ENCODE measurements at places on chromosomes 1 and 21.

GRCh38 chr1:200925831-200926230 lies 31.1 kb downstream of the INAVA start:
- no peak for DNase-seq

GRCh38 chr1:198934426-198934825 lies 295.6 kb downstream of the PTPRC start:
- DNase-seq = no peak

- DNase-seq = peak; percentile 50
These were observed 19.1 kb downstream of the OPTC start for GRCh38 chr1:203512848-203513584.

DNA sequence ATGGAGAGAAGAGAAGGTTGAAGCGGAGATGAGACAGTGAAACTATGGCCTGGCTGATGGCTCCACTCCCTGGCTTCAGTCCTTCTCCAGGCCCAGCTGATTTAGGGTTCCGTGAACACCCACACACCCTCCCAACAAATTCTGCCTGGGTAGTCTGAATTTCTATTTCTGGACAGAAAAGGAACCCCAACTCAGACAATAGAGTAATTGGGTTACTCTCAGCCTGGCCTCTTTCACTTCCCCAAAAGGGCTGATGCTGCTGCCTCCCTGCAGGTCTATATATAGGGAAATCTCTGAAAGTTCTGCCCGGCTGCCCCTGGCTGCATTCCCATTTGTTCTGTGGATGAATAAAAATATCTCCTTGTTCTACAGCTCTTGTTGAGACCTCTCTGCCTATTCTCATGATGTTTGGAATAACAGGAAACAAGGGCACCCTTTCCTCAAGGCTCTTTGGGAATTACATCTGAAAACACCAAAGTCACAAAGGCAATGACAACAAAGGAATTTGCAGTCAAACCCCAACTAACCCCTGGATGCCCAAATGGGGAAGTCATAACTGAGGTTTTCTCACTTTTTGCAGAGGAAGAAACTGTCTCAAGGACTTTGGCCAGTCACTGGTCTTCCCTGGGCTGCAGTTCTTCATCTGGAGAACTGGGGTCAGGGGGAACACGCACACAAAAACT lies 11.4 kb upstream of the ZSCAN20 start:
- peak; percentile 47 for DNase-seq

DNA sequence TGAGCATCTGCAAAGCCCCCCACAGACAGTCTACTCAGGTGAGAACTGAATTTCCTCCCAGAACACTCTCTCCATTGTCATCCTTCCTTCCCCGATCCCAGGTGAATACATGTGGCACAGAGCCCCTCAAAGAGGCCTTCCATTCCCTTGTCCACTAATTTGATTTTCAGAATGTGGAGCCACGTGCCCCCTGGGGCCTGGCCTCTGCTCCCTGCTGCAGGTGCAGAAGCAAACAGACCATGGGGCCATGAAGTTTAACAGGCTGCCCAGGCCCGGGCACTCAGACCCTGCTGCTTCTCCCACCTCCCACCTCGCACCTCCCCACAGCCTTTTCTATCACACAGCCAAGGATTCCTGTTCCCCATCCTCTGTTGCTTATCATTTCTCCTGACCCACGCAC lies 243.8 kb upstream of the RAB4A start:
- no peak for DNase-seq

DNA sequence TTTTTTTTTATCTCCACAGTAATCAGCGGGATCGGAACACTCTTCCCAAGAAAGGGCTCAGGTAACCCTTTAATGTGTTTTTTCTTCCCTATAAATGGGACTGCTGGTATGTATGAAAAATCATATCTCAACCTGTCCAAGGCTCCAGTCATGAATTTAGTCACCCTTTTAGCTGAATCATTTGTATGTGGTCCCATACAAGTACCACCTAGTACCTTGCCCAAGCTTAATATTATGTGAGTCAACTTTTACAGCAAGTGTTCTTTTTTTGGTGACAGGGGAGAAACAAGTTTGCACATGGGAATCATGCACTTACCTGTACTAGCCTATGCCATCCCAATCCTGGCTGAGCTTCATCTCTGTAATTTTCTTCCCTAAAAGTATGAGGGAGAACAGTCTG lies 43.7 kb upstream of the IPO9 start:
- DNase-seq = no peak

- no peak for DNase-seq
These were observed 19.7 kb upstream of the CHIA start for GRCh38 chr1:111270771-111271463.

DNA sequence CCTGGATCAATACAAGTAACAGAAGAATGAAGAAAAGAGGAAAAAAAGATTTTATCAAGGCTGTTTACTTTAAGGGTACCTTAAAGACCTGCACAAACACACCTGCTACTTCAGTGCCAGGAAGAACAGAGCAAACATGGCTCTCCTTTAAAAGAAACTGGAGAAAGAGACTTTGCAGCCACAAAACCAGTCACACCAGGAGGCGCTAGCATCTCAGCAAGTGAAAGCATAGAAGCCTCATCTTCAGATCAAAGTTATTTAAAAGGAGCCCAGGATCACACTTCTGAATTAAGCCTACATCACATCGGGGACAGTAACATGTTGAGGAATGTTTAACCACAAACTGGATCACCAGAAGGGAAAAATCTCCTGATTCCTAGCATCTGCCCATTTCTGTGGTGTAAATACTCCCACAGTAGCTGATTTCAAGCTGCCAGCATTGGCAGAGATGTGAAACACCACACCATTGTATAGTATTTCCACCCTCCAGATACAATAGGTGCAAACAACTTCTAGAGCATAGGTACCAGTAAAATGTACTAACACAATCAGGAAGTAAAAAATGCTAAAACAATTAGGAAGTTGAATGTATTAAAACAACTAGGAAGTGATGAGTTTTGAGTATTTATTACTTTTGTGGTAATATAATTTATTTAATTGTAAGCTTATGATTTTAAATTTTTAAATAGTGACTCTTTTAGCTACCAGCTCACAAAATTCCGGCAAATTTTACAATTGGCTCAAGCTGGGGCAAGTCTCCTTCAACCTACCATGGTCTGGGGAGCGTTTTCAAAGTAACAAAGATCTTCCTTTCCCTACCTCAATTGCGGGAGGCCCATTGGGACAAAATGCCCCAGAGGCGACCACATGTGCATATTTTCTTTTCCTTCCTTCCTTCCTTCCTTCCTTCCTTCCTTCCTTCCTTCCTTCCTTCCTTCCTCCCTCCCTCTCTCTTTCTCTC lies 105.3 kb upstream of the CLDN14 start:
- peak; percentile 50 for DNase-seq

DNA sequence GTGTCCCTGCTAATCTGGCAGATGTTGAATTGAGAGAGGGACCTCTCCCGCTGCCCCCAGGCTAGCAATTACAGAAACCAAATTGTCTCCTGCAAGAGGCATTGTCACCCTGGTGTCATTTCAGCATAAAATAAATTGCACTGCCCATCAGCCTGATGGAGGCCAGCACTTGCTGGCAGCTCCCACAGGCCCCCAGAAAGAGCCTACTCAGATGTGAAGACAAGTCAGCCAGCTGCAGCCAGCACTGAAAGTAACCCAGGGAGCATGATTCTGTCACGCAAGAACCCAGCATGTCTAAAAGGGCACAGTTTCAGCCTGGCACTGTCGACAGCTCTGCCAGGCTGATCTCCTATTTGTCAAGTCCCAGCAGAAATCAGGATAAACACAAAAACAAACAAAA lies 110.3 kb upstream of the CTTNBP2NL start:
- no peak for DNase-seq

GRCh38 chr1:29249170-29249691 lies 12.9 kb downstream of the PTPRU start:
- peak; percentile 61 for DNase-seq

DNA sequence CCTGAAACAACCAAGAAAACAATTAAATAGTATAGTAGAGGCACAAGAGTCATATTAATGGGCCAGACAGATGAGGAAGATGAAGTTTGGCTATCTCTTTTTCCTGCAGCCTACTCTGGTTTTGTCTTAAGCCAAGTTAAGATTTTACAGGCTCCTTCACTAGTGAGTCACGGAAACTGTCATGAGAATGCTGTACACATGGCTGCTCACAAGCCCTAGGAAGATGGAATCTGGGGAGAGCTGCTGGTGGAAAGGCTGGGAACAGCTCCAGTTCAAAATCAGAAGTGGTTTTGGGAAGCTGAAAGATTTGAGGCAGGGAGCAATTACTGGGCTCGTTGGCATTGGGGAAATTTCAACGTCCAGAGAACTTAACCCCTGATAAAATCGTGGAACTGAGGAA lies 46.4 kb upstream of the S1PR1 start:
- DNase-seq = no peak

DNA sequence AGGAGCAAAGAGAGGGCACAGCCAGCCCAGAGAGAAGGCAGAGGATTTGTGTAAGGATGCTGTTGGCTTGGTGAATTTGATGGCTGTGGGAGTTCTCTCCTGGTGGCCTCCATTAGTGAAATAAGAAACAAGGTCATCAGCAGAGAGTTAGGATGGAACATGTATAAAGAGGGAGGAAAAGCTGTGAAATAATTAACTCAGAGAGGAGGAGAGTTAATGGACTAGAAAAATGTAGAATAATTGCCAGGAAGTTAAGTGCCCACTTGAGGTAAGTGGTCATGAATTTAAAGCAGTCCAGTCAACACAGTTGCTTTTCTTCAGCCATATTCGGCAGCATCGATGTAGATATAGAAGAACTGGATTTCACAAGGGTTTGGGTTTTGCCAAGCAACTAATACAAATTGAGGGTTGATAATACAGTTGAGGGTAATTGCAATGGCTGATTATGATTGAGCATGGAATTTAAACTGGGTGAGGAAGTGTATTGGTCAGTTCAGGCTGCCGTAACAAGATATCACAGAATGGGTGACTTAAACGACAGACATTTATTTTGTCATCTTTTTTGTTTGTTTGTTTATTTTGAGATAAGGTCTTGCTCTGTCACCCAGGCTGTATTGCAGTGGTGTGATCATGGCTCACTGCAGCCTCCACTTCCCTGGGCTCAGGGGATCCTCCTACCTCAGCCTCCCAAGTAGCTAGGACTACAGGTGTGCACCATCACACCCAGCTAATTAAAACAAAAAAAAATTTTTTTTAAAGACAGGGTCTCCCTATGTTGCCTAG lies 31.7 kb upstream of the KLF17 start:
- no peak for DNase-seq

DNA sequence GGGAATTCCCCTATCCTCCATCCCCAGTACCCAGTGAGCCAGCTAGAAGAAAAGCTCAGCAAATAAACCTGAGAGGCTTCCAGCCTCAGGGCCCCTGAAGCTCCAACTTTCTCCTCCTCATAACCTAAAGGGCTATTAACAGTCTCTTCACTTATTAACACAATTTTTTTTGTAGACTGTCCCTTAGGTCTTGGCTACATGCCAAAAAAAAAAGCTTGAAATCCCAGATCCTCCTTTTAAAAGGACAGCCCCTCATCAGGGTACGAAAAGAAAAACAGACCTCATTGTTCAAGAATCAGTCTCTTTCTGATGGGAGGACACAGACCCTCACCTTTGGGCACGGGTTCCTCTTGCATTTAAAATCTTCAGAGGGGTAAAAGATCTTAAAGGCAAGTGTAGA lies 72.8 kb upstream of the CD1D start:
- peak; percentile 21 for DNase-seq

DNA sequence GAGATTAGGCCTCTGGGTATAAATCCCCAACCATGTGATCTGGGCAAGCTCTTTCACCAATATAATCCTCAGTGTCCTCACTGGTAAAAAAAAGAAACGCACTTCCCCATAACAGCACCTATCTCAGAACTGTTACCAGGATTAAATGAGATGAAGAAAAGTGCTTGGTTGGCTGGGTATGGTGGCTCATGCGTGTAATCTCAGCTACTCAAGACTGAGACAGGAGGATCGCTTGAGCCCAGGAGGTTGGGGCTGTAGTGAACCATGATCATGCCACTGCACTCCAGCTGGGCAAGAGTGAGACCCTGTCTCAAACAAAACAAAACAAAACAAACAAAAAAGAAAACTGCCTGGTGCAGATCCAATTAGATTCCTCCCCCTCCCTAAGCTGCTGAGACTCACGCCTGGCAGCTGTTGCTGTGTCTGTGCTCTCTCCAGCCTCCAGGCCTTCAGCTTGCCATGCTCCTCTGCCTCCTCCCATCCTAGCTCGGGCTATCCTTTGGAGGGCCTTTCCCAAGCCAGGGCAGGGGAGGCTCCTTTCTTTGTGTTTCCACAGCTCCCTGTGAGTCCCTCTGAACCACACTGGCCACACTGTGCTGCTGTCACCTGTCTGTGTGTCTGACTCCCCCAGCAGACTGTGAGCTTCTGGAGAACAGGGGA lies 19.0 kb downstream of the CYB5RL start:
- DNase-seq = peak; percentile 20

DNA sequence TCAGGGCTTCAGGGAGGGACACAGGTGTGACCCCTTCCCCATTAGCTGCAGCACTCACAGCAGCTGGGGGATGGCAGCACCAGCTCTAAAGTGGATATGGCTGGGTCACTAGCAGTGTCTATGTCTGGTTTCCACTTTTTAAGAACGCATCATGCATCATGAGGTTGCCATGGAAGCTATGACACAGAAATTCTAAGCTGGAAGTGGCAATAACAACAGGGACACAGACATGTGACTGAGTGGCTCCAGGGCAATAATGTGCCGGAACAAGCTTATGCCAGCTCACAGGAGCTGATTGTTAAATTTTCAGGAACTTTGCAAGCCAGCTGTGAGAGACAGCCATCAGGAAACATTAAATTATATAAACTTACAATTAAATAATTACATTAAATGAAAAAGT lies 51.2 kb upstream of the NFASC start:
- DNase-seq = peak; percentile 9

DNA sequence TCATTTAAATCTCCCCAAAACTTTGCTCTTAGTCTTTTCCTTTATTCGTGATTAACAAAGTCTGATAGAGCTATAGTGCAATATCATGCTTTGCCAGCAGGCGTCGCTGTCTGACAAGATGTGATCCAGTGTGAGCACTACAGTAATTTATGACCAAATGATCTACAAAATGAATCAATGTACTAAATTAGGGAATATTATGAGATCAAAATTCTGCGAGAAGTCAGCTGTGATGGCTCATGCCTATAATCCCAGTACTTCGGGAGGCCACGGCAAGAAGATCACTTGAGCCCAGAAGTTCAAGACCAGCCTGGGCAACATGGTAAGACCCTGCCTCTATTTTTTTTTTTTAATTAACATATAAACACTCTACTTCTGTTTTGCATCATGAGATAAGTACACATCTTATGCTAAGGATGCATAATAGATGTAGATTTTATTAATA lies 3.6 kb upstream of the SPSB1 start:
- peak; percentile 70 for DNase-seq

DNA sequence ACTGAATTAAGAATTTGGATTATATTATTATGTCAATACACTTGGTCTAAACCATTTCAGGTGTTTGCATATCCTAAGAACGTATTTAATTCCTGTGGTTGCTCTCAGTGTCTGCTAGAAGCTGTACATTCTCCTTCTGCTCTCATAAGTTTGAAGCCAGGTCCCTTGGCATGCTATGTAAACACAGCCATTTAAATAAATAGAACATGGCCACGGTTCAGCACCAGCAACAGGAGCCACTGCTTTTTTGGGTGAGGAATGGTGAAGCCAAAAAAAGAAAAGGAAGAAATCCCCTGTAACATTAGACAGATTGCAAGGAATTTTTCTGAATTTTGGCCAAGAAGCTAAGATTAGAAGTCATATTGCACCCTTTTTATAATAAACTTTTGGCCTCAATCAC lies 19.1 kb downstream of the CCN1 start:
- DNase-seq = no peak

GRCh38 chr1:9649769-9650168 lies 1.8 kb upstream of the PIK3CD start:
- DNase-seq = no peak

Data from tongue (tissue), 3 donors.